ENCODE measurements at places on chromosomes 11 and 22.

GRCh38 chr11:65785319-65786007 is 1.4 kb upstream of the OVOL1 start:
- H3K27me3 ChIP-seq, result peaks cover 68% of the 10 kb centered on the region
- no peak overlapping the region for H3K27ac ChIP-seq
- H3K4me1 ChIP-seq, result peaks cover 29% of the 10 kb centered on the region
- no peak overlapping the region for H3K4me3 ChIP-seq
- H3K36me3 ChIP-seq, result no peaks in the 10 kb centered on the region

GRCh38 chr11:108196901-108197300 is 25.5 kb downstream of the NPAT start:
- DNase-seq, result no peak
- no peak overlapping the region for H3K4me3 ChIP-seq
- H3K27ac ChIP-seq, result no peak overlapping the region
- peaks cover 2% of the 10 kb centered on the region for H3K4me1 ChIP-seq
- no peaks in the 10 kb centered on the region for H3K27me3 ChIP-seq

DNA sequence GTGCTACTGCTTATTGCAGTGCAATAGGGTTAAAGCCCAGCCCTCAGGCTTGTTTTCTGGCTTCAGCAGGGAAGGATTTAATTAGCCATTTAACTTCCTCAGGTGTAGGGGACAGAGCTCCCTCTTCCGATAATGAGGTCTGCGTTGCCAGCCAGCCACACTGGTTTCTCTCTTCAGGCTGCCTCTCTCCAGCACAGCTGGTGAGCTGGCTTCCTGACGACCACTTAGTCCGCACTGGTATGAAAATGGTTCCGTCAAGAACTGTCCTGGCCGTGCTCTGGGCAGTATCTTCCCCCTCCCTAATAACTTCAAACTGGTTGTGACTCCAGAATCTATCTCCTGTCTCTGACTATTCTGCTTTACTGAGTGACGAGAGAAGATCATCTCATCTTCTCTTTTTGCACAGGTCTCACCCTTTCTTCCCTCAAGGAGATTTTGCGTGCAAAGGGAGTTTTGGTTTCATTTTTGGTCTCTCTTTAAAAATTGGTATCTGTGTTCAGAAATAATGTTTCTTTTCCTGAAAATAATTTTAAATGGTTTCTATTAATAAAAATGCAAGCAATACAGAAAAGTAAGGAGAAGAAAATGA is 49.2 kb downstream of the CNTN5 start:
- no peaks in the 10 kb centered on the region for H3K36me3 ChIP-seq
- peak; percentile 29 for DNase-seq
- H3K4me3 ChIP-seq, result peak overlapping the region; percentile 17
- H3K4me1 ChIP-seq, result no peaks in the 10 kb centered on the region
- no peaks in the 10 kb centered on the region for H3K27me3 ChIP-seq

GRCh38 chr11:84993386-84993785 is 633.8 kb downstream of the DLG2 start:
- H3K4me1 ChIP-seq, result no peaks in the 10 kb centered on the region
- H3K4me3 ChIP-seq, result no peak overlapping the region
- H3K36me3 ChIP-seq, result no peaks in the 10 kb centered on the region
- no peak overlapping the region for H3K27ac ChIP-seq
- no peaks in the 10 kb centered on the region for H3K27me3 ChIP-seq
- no peak for DNase-seq
